T-helper 2 cell (primary cell): ENCODE measurements at places on chromosomes 7 and 10.

GRCh38 chr10:97685395-97685958 is 1.6 kb downstream of the AVPI1 start:
- DNase-seq, result no peak

DNA sequence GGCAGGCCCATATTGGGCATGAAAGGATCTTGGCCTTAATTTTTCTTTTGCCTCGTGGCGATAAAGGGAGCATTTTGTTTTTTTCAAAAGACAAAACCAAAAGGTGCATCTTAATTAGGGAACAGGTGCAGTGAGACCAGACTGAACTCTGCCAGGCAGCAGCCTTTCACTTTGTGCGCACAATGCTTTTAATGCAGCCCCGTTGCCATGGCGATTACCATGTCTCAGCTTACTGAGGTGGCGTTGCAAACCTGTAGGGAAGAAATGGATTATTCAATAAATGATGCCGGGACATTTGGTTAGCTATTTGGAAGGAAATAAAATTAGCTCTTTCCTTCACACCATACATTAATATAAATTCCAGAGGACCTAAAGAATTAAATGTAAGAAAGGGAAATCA is 61.9 kb downstream of the MYL10 start:
- DNase-seq, result no peak

- DNase-seq, result no peak
Measured at GRCh38 chr10:120456626-120457430, at the start of gene PLPP4. Gene PLPP4, plus strand, starts transcription at chr10:120457227. Its CDS starts 79 bp downstream, at chr10:120457306.

DNA sequence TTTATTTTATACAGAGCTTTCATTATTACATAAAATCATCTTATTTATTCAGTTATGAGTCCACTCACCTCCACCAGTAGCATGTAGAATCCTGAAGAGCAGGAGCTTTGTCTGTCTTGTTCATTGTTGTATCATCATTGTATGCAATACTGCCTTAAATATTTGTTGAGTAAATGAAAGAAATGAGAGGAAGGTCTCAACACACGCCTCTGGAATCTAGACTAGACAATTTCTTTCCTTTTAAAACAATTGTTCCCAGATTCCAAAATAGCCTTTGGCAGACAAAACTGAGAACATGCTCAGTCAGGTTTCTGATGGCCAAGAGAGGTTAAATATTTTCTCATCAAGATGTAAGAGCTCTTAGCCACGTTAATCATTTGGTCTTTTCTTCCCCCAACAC is 173.1 kb upstream of the AGR3 start:
- DNase-seq, result no peak

DNA sequence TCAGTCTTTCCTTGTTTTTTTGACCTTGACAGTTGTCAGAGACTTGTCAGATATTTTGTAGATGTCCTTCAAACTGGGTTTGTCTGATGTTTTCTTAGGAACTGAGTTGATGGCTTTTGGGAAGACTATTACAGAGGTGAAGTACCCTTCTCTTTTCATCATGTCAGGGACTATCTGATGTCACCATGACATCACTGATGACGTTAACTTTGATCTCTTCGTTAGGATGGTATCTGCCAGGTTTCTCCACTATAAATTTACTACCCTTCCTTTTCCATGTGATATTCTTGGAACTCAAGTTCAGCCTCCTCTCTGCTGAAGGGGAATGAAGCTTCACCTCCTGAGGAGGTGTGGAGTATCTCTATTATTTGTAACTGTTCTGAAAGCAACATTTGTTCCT is 78.5 kb downstream of the SUGCT start:
- no peak for DNase-seq

GRCh38 chr7:117190104-117190503 is 132.8 kb downstream of the WNT2 start:
- DNase-seq, result no peak

DNA sequence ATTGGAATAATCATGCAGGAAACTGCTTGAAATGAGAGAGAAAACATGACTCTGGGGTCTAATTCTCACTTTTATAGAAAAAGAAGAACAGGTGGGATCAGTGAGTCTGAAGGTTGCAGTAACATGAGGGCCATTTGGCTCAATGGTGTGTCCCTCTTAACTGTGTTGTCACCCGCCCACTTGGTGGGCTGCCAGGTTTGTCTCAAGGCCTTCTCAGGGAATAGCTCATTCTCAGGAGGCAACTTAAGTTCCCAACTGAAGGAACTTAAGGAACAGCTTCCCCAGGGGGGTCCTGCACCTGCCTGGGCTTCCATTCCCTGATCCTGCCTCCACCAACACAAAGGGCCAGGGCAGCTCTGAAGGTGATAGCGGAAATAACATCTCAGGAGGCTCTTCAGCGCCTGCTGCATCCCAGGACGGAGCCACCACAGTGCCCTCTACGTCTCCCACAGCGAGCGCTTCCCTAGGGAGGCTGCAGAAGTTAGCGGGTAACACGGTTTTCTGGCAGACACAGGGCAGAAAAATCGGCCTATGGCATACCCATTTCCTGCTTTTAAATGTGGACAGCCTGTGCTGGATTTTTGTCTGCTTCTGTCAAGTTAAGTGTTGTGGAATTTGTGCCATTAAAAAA is 88.8 kb downstream of the ZRANB1 start:
- DNase-seq, result no peak

DNA sequence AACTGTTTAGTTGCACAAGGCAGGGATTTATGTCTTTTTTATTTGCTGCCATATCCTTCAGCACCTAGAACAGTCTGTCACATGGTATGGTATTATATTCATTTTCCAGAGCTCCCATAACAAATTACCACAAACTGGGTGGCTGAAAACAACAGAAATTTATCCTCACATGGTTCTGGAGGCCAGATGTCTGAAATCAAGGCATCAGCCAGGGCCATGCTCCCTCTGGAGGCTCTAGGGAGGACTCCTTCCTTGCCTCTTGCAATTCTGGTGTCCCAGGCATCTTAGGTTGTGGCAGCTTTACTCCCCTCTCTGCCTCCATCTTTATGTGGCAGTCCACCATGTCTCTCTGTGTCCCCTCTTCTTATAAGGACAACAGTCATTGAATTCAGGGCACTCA is 43.1 kb downstream of the MET start:
- no peak for DNase-seq

- no peak for DNase-seq
Measured at GRCh38 chr7:96832092-96832662, 122.5 kb upstream of the SEM1 start.

- no peak for DNase-seq
Measured at GRCh38 chr10:60335708-60336107, 54.0 kb downstream of the ANK3 start.

- no peak for DNase-seq
Measured at GRCh38 chr10:44662051-44662450, 249.1 kb upstream of the TMEM72 start.

- no peak for DNase-seq
Measured at GRCh38 chr7:112212571-112212970, 6.1 kb downstream of the ZNF277 start.

DNA sequence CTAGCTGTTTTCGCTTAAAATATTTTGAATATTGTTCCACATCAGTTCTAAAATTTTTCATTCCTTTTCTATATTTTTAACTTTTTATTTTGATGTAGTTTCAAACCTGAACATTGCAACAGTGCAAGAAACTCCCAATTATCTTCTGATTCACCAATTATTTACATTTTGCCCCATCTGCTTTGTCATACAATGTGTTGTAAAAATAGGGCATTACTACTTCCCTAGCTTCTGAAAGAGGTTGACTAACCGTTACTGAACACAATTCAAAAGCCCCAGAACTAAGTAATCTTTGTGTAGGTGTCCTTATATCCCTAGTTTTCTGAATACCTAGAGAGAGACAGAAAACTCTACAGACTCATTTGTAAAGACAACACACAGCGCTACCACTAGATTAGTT is 86.7 kb downstream of the AVL9 start:
- DNase-seq, result no peak
